Progenitor cell of endocrine pancreas (in vitro differentiated cells): ENCODE measurements at places on chromosomes 2 and 18. TPM values are rescaled to one million over a fixed set of nuclear protein-coding genes. Genes with fewer than 3 reads are reported as not detected.

Gene NEB
- 1.5 and 1.6 TPM in 2 replicates for total RNA-seq

DNA sequence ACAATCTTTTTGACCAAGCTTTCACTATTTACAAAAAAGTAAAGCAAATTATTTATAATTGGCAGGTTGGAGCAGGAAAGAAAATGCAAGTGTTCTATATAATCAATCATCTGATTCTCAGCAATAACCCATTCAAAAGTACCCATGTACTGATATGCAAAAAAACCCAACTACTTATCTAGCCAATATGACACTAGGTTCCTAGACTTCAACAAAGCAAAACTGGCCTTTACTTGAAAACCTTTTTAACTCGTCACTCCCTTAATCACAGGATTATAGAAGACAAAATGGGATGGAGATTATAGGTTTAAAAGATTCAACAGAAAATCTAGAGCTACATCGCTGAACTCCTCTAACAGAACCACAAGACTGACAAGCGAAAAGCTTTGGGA is 3.6 kb downstream of the TLK1 start:
- H3K36me3 ChIP-seq, result no peaks in the 10 kb centered on the region
- H3K27me3 ChIP-seq, result no peaks in the 10 kb centered on the region
- no peak overlapping the region for H3K4me3 ChIP-seq
- no peak for DNase-seq
- no peak overlapping the region for H3K27ac ChIP-seq

Gene CD226
- 0.49 and 0.55 TPM in 2 replicates for total RNA-seq

- H3K36me3 ChIP-seq, result peaks cover 7% of the 10 kb centered on the region
- H3K4me3 ChIP-seq, result no peak overlapping the region
- no peaks in the 10 kb centered on the region for H3K27me3 ChIP-seq
- no peak overlapping the region for H3K27ac ChIP-seq
- DNase-seq, result no peak
These were observed 42.4 kb downstream of the LRRFIP1 start for GRCh38 chr2:237669628-237670392.

- H3K27me3 ChIP-seq, result peaks cover 7% of the 10 kb centered on the region
- H3K4me1 ChIP-seq, result peaks cover 11% of the 10 kb centered on the region
- no peak for DNase-seq
- peaks cover 4% of the 10 kb centered on the region for H3K36me3 ChIP-seq
- H3K27ac ChIP-seq, result no peak overlapping the region
These were observed 7.0 kb upstream of the SOX11 start for GRCh38 chr2:5685225-5685624.

DNA sequence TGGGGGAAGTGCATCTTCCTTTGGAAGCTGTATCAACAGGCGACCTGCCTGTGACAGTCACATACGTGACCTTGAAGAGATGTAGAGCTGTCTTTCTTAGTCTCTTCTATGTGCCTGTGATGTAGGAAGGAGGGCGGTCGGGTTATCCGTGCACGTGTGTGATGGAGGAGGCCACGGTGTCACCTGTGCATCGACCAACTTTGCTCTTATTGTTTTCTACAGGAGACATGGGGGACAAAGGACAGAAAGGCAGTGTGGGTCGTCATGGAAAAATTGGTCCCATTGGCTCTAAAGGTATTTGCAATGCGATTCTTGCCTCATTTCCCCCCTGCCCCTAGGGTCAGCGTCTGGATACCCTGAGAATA is 20.7 kb upstream of the ALLC start:
- no peak overlapping the region for H3K4me3 ChIP-seq
- H3K4me1 ChIP-seq, result no peaks in the 10 kb centered on the region
- H3K27me3 ChIP-seq, result peaks cover 24% of the 10 kb centered on the region
- H3K27ac ChIP-seq, result no peak overlapping the region
- DNase-seq, result no peak

- peaks cover 20% of the 10 kb centered on the region for H3K27me3 ChIP-seq
- H3K4me3 ChIP-seq, result no peak overlapping the region
- no peak overlapping the region for H3K27ac ChIP-seq
- no peaks in the 10 kb centered on the region for H3K36me3 ChIP-seq
These were observed 64.1 kb upstream of the LCLAT1 start for GRCh38 chr2:30382995-30383394.

DNA sequence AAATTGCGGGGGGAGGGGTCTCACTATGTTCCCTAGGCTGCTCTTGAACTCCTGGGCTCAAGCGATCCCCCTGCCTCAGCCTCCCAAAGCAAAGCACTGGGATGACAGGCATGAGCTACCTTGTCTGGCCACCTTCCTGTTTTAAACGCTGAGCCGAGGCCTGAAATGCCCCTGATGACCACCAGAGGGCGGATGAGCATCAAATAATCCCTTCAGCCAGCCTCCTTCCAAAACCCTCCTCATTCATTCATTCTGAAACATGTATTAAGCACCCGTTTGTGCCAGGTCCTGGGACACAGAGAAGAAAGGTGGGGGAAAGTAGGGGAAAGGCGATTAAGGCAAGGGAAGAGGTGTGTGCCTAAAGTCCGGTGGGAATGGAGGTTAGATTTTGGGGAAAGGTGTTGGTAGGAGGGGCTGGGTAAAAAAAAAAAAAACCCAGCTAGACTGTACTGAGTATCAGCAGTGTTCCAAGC is 30.7 kb upstream of the PTMA start:
- H3K4me3 ChIP-seq, result no peak overlapping the region
- no peaks in the 10 kb centered on the region for H3K27me3 ChIP-seq
- no peaks in the 10 kb centered on the region for H3K36me3 ChIP-seq
- peak; percentile 72 for DNase-seq
- peak overlapping the region; percentile 72 for H3K27ac ChIP-seq

DNA sequence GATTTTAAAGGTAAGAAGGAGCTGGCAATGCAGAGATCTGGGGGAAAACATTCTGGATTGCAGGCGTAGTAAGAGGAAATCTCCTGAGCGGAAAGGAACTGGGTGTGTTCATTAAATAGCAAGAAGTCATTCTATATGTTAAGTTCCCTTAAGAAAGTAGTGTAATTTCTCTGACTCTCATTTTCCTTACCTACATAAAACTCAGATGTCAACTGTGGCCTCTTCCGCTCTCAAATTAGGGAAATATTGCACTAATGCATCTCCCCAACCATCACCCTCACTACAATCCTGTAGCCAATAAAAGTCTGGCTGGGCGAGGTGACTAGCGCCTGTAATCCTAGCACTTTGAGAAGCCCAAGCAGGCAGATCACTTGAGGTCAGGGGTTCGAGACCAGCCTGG is 89.0 kb upstream of the CDC42EP3 start:
- no peak overlapping the region for H3K27ac ChIP-seq
- no peaks in the 10 kb centered on the region for H3K27me3 ChIP-seq
- no peak overlapping the region for H3K4me3 ChIP-seq
- H3K36me3 ChIP-seq, result peaks cover 1% of the 10 kb centered on the region
- DNase-seq, result no peak

GRCh38 chr2:155842103-155842502 is 490.4 kb downstream of the NR4A2 start:
- DNase-seq, result no peak
- H3K4me3 ChIP-seq, result no peak overlapping the region

Gene CLIP4
- 13.7 and 16.0 TPM in 2 replicates for total RNA-seq

DNA sequence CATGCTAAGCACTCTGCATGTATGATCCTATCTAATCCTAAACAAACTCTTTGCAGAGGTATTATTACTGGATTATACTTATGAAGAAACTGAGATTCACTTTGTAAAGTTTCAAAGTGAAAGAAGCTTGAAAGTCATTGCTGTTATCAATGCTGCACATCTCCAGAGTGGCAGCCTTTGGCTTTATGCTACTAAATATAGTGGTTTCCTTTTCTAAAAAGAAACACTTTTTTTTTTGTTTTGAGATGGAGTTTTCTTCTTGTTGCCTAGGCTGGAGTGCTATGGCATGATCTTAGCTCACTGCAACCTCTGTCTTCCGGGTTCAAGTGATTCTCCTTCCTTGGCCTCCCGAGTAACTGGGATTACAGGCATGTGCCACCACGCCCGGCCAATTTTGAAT is 114.9 kb upstream of the RAB27B start:
- no peaks in the 10 kb centered on the region for H3K27me3 ChIP-seq
- H3K27ac ChIP-seq, result no peak overlapping the region
- H3K4me3 ChIP-seq, result no peak overlapping the region

- H3K4me3 ChIP-seq, result peak overlapping the region; percentile 83
- H3K36me3 ChIP-seq, result peaks cover 18% of the 10 kb centered on the region
- peak overlapping the region; percentile 88 for H3K27ac ChIP-seq
- peaks cover 29% of the 10 kb centered on the region for H3K27me3 ChIP-seq
- DNase-seq, result peak; percentile 30
These were observed 472 bp downstream of the SLC20A1 start for GRCh38 chr2:112646102-112646719.

DNA sequence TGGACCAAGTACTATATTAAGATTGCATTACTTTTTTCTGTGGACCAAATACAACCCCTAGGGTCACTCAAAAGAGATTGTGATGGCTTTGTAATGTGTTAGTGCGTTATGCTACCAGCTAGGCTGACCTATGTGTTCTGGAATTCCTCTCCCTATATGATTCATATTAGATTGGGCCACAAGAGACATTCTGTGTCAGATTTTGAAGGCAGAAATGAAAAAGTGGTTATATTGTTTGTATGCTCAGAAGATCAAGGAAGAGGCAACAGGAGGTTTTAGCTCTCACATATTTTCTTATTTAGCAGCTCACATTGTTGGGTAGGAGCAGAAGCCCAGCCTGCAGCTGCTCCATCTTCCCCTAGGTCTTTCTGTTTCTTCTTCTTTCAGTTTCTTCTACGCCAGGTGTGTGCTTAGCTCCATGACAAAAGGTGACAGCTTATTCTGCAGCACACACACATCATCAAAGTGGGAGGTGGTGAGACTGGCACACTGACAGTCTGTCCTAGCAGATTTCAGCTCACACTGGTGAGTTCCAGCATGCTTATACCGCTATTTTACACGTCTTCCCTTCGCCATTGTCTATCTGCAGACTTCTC is 156.8 kb upstream of the UBE2E3 start:
- no peaks in the 10 kb centered on the region for H3K36me3 ChIP-seq
- no peaks in the 10 kb centered on the region for H3K4me1 ChIP-seq
- no peak overlapping the region for H3K27ac ChIP-seq

DNA sequence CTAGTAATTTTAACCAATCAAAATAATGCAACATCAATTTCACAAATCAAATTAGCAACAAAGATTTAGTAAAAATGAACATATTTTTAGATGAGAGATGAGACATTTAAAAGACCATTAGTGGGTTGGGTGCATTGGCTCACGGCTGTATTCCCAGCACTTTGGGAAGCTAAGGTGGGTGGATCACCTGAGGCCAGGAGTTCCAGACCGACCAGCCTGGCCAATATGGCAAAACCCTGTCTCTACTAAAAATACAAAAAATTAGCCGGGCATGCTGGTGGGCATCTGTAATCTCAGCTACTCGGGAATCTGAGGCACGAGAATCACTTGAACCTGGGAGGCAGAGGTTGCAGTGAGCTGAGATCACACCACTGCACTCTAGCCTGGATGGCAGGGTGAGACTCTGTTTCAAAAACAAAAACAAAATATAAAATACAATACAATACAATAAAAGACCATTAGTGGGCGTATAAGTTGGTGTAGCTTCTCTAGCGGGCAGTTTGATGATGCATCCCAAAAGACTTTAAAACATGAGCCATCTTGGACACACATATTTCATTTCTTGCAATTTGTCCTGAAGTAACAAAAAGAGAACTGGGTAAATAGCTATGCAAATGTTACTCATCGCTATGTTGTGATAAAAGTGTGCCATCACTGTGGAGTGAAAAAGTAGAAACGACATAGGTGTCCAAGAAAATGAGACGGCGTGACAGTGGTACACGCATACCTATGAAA is 101.8 kb downstream of the COL6A3 start:
- H3K4me1 ChIP-seq, result peaks cover 13% of the 10 kb centered on the region
- no peaks in the 10 kb centered on the region for H3K36me3 ChIP-seq
- no peak overlapping the region for H3K4me3 ChIP-seq
- peak overlapping the region; percentile 22 for H3K27ac ChIP-seq

Gene IL1RN
- total RNA-seq, result not detected in 2 replicates

Gene YES1
- total RNA-seq, result 55.5 and 58.8 TPM in 2 replicates

GRCh38 chr2:39266139-39266805 is 22.5 kb upstream of the CDKL4 start:
- peaks cover 17% of the 10 kb centered on the region for H3K36me3 ChIP-seq
- H3K27ac ChIP-seq, result no peak overlapping the region
- H3K27me3 ChIP-seq, result no peaks in the 10 kb centered on the region
- H3K4me1 ChIP-seq, result no peaks in the 10 kb centered on the region

Gene FAM228A
- total RNA-seq, result 0.31 and 0.80 TPM in 2 replicates

GRCh38 chr2:235494716-235495372 is 1.0 kb downstream of the AGAP1 start:
- H3K36me3 ChIP-seq, result no peaks in the 10 kb centered on the region
- H3K4me1 ChIP-seq, result peaks cover 23% of the 10 kb centered on the region
- peak overlapping the region; percentile 88 for H3K27ac ChIP-seq
- no peak for DNase-seq

Gene KIF5C
- 26.8 and 27.3 TPM in 2 replicates for total RNA-seq

DNA sequence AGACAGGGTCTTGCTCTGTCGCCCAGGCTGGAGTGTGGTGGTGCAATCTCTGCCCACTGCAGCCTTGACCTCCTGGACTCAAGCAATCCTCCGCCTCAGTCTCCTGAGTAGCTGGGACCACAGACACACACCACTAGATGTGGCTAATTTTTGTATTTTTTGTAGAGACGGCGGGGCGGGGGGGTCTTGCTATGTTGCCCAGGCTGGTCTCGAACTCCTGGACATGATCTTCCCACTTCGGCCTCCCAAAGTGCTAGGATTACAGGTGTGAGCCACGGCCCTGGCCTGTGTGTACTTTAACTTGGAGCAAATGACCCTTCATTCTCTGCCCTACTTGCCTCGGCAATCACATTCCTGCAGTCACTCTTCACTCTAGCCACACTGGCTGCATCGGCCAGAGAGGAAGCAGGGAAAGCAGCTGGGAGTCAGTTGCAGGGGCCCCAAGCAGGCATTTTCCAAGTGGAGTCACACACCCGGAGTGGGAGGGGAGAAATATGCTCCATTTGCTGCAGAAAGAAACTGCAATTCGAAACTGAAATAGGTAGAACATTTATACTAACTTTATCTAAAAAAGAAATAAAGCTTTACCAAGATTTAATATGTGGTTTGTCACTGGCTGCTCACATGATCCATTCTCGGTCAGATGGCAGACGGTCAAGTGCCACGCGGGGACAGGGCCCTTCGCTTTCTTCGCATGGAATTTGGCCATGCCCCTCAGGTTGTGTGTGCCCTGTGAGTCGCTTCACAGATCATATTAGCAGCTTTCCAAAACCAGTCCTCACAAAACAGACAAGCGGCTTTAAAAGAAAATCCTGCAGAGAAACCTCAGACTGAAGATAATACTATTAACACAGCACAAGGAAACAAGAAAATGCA is 37.1 kb downstream of the FAM161A start:
- H3K27me3 ChIP-seq, result peaks cover 9% of the 10 kb centered on the region
- peaks cover 3% of the 10 kb centered on the region for H3K4me1 ChIP-seq
- H3K4me3 ChIP-seq, result no peak overlapping the region
- no peak overlapping the region for H3K27ac ChIP-seq
- no peaks in the 10 kb centered on the region for H3K36me3 ChIP-seq
- DNase-seq, result no peak
